ENCODE measurements at places on chromosomes 12 and 14. TPM values are rescaled to one million over a fixed set of nuclear protein-coding genes. Genes with fewer than 3 reads are reported as not detected.

DNA sequence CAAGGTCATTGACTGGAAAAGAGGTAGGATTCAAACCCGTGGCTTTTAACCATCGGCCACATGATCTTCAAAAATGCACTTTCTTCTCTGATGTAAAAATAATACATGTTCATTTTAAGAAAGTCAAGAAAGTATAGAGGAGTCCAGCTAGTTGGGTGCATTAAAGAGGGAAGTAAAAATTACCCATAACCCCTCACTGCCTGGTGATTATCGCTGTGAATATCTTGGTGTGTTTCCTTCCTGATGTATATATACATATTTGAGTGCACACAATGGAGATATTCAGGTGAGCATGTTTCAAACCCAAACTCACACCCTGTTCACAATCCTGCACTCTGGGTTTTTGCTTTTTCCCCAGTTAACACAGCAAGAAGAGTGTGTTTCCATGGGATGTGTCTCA lies 47.5 kb upstream of the OAS1 start:
- no peak for DNase-seq

GRCh38 chr12:16218234-16218633 lies 59.3 kb downstream of the SLC15A5 start:
- DNase-seq, result no peak

- no peak for DNase-seq
Observed at GRCh38 chr12:117857632-117858612, 110.9 kb downstream of the KSR2 start.

DNA sequence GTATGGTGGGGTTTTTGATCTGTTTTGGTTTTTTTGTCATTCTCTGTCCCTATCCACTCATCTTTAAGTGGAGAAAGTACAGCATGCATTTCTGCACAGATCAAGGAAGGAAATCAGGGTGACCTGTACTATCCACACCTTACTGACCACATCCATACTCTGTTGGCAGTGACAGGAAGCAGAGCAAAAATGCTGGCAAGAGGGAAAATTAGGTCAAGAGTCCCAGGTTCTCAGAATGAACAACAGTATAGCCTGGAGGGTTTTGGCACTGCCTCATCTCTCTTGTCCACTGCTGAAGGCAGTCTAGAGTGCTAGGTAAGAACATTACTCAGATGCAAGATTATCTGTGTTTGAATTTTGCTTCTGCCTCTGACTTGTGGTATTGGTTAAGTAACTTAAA lies 70.7 kb downstream of the TAOK3 start:
- no peak for DNase-seq

Gene TGM1
- total RNA-seq, result 0.52 TPM

Gene SRRM4
- not detected for total RNA-seq

Gene FGD6
- total RNA-seq, result 48.6 TPM

Gene KRT74
- not detected for total RNA-seq
